ENCODE measurements at places on chromosomes 7 and 10.

GRCh38 chr7:24442170-24442777 is 131.0 kb upstream of the PALS2 start:
- no peak for DNase-seq
- no peaks in the 10 kb centered on the region for H3K4me1 ChIP-seq
- H3K27me3 ChIP-seq = no peaks in the 10 kb centered on the region

GRCh38 chr7:69603351-69603750 is 5.1 kb downstream of the AUTS2 start:
- DNase-seq = no peak
- H3K4me3 ChIP-seq = no peak overlapping the region
- H3K36me3 ChIP-seq = no peaks in the 10 kb centered on the region
- H3K27me3 ChIP-seq = no peaks in the 10 kb centered on the region

DNA sequence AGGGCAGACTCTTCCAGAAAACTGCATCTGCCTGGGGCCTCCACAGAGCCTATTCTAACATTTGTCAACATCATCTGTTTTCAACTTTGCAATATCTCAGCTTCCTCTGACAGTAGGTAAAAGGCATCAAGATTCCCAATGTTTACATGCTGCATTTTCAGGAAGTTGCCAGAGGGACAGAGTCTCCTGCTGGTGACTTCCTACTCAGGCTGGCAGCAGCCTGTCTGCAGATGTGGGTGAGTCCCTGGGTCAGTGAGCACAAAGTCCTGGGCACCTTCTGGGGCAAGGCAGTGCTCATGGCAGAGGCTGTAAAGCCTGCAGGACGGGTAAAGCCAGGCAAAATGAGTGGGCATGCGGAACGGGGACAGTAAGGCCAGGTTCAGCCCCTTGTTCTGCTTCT is 69.4 kb downstream of the EBF3 start:
- DNase-seq = no peak
- H3K27ac ChIP-seq = no peak overlapping the region
- no peaks in the 10 kb centered on the region for H3K36me3 ChIP-seq

- H3K4me1 ChIP-seq = peaks cover 8% of the 10 kb centered on the region
- no peak for DNase-seq
- no peaks in the 10 kb centered on the region for H3K27me3 ChIP-seq
These were observed 37.4 kb upstream of the ADGRA1 start for GRCh38 chr10:133050371-133050770.

GRCh38 chr7:1669954-1670893 is at the start of gene ELFN1:
TSS of gene ELFN1 (plus strand) at chr7:1670277. CDS start at chr7:1744597, 74,320 bp downstream.
- peak; percentile 27 for DNase-seq
- H3K27ac ChIP-seq = no peak within 1 kb of the TSS
- no peak within 1 kb of the TSS for H3K4me3 ChIP-seq
- peaks cover 9% of the 10 kb centered on the region for H3K27me3 ChIP-seq

DNA sequence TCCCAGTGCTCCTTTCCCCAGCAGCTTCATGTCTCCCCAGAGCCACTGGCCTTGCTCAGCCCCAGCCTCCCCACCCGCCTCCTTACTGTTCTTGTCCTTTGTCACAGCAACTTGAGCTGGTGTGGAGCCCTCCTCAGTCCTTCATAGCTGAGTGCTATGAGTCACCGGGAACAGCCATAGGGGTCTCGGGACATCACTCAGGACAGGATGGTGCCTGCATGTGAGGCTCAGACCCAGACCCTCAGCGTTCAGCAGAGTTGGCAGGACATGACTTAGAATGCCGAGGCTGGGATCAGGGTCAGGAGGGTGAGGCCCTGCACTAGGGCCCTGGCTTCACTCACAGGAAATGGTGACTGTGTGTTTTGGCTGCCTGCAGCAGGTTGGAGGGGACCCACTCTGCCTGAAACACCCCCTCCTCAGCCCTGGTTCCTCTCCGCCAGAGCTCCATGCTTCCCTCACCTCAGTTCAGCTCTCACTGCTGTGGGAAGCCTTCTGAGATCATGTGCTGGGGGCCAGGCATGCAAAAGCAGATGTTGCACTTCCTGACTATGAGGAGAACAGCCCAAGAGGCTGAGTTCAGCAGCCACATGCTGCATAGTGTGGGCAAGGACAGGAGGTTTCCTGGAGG is 40.7 kb upstream of the GJD4 start:
- H3K36me3 ChIP-seq = no peaks in the 10 kb centered on the region
- no peak overlapping the region for H3K27ac ChIP-seq
- H3K4me3 ChIP-seq = no peak overlapping the region
- no peaks in the 10 kb centered on the region for H3K4me1 ChIP-seq
- no peak for DNase-seq

DNA sequence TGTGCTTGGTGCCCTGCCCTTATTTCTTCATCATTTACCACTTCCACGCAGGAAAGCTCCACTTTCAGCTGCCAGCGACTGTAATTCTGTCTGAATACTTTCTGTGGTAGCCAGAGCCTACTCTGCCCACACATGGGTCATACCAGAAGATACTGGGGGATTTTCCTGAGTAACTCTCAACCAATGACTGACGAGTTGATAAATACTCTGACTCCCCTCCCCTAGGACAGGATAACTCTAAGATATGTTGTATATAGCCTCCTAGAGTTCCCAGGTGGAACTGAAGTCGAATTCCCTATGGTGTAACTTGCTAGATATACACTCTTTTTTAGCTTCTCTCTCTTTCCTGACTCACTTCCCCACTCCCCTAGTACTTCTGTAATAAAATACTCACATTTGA is 29.8 kb downstream of the SEM1 start:
- no peaks in the 10 kb centered on the region for H3K27me3 ChIP-seq
- H3K36me3 ChIP-seq = no peaks in the 10 kb centered on the region
- no peak overlapping the region for H3K4me3 ChIP-seq
- no peak for DNase-seq
- no peak overlapping the region for H3K27ac ChIP-seq

GRCh38 chr10:37856881-37857286 is 526 bp downstream of the ZNF248 start:
- DNase-seq = peak; percentile 11
- H3K27ac ChIP-seq = peak overlapping the region; percentile 100
- peak overlapping the region; percentile 97 for H3K4me3 ChIP-seq
- H3K36me3 ChIP-seq = no peaks in the 10 kb centered on the region
- no peaks in the 10 kb centered on the region for H3K27me3 ChIP-seq

DNA sequence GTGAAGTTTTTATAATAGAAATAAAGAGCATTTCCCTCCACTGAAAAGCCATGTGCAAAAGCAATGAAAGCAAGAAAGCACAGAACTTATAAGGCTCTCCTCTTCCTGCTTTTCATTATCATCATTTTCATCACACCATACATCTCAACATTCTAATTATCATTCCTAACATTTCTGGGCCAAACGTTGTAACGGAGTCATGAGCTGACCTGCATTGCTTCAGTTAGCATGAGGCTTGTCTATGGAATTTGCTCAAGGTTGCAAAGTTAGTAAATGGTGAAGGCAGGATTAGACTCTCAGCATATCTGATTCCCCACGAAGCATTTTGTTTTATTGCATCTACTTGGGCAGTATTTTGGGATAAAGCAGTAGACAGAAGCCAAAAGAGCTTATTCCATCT is 11.4 kb downstream of the SCIN start:
- no peak for DNase-seq
- no peaks in the 10 kb centered on the region for H3K27me3 ChIP-seq
- no peak overlapping the region for H3K27ac ChIP-seq
